ENCODE measurements at places on chromosomes 11 and 22. TPM values are rescaled to one million over a fixed set of nuclear protein-coding genes. Genes with fewer than 3 reads are reported as not detected.

The TTC36 gene
- polyA plus RNA-seq = 2.3 TPM

The OR51E1 gene
- polyA plus RNA-seq = not detected

GRCh38 chr11:96075532-96075959 lies 151.6 kb upstream of the MTMR2 start:
- peaks cover 7% of the 10 kb centered on the region for H3K36me3 ChIP-seq
- no peak overlapping the region for H3K4me3 ChIP-seq
- H3K27me3 ChIP-seq = no peaks in the 10 kb centered on the region
- H3K27ac ChIP-seq = no peak overlapping the region
- peaks cover 4% of the 10 kb centered on the region for H3K4me1 ChIP-seq

GRCh38 chr22:29256606-29257325 lies 11.0 kb downstream of the RHBDD3 start:
- no peaks in the 10 kb centered on the region for H3K36me3 ChIP-seq
- H3K27me3 ChIP-seq = no peaks in the 10 kb centered on the region
- no peak for DNase-seq
- no peak overlapping the region for H3K27ac ChIP-seq

DNA sequence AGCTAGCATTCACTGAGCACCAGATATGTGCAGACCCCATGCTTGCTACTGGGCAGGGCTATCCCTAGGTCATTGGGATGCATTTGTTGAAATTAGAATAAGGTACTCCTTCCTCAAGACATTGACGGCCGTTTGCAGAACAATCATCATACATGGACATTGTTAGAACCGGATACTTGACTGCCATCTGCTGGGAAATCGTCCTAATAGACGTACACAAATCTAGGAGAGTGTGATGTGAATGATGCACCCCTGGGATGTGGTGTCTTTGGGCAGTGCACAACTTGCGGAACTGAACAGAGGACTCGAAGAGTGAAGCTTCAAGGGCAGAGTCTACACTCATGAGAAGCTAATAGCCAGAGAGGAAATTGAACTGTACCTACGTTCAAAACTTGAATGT lies 35.9 kb downstream of the MYO18B start:
- no peaks in the 10 kb centered on the region for H3K36me3 ChIP-seq
- no peak overlapping the region for H3K4me3 ChIP-seq
- no peak overlapping the region for H3K27ac ChIP-seq
- peak; percentile 25 for DNase-seq

Data from small intestine (tissue), 16 donors.